ENCODE measurements at places on chromosomes 5 and 9.

- DNase-seq = no peak
Measured at GRCh38 chr5:26948921-26949320, 89.5 kb downstream of the CDH9 start.

- DNase-seq = no peak
Measured at GRCh38 chr9:126295516-126295915, 31.1 kb upstream of the MVB12B start.

GRCh38 chr5:90641528-90641927 is 82.9 kb downstream of the ADGRV1 start:
- no peak for DNase-seq

GRCh38 chr5:78974011-78974410 is 11.1 kb downstream of the ARSB start:
- no peak for DNase-seq

GRCh38 chr5:83471405-83472212 is at the start of gene VCAN:
VCAN (plus strand) TSS chr5:83471744; CDS start chr5:83483519, 11,775 bp downstream.
- DNase-seq = no peak

DNA sequence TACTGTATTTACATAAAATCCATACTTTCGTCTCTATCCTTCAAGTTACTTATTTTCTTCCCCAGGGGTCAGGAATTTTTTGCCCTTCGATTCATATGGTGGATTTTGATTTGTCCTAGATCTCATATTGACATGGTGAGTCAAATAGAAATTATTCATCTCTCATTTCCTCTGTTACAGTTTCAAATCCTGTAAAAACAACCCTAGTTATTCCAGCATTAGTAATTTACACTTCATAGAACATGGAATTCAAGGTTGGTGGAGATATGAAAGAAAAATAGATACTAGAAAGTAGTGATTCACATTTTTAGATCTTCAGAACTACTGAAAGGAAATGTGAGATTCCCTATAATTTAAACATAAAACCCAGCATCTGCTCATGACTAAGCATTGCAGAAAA is 1331.0 kb upstream of the CDH9 start:
- no peak for DNase-seq

DNA sequence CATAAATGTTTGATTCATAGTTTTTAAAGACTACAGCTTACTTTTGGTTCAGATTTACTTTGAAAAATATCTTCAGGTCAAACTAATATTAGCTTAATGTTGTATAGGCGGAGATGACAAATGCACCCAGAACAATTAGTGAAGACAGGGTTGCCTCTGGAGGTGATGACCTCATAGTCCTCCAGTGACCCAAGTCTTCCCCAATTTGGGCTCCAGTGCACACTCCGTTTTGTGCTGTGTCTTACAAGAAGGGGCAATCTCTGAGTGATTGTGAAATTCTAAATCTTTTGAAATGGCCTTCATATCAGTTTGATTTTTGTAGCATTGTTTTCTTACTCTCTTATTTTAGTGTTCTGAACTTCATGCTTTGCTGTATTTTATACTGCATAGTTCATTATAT is 57.6 kb downstream of the DENND4C start:
- no peak for DNase-seq

GRCh38 chr5:137619191-137619870 is 116.6 kb downstream of the KLHL3 start:
- no peak for DNase-seq

DNA sequence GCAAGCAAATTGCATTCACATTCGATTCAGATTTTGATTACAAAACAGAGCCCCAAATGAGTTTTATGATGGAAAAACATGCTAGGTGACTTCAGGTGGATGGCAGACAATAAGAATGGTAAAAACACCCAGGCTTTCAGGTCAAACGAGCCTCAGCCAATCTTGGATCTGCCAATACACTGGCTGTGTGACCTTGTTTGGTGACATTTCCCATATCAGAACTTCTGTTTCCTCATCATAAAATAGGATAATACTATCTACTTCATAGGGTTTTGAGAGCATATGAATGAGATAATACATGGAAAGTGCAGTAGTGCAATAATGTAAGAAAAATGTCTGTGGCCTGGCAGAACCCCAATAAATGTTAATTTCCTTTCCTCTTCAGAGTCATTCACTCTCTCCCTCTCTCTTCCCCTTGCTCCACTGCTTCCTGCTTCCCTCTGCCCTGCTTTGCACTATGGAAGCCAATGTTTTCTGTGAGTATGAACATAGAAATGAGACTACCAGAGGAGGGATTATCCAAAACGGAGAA is 54.7 kb downstream of the SH3RF2 start:
- DNase-seq = no peak

DNA sequence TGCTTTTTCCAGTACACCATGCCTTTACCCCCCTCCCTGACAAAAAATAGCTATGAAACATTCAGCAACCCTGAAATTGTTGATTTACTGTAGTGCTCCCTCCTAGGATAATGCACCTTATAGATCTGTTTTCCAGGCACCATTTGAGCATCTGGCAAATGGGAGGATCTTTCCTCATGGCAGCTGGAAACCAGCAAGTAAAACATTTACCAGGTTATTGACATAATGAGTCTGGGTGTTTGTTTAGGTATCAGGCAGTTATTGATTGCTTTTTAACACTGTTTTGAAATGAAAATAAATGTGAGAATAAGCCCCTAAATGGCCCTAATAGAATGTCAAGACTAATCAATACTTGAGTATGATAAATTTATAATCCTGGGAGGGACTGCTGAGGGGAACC is 57.3 kb upstream of the KLF4 start:
- DNase-seq = no peak

DNA sequence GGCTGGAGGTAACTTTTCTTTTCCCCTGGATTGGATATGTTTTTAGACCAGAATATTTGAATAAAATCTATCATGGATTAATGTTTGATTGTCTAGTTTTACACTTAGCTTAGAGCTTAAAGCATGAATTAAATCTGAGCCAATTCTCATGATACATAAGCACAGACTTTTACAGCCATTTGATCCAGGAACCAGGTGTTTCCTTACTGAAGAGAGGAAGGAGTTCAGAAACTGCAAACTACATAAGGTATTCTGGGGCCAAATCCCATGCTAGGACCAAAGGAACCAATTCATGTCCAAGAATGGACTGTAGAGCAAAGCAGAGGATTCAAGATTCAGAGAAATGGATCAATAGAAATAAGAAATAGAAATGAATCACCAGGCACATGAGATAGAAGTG is 360.4 kb upstream of the ZNF608 start:
- no peak for DNase-seq

GRCh38 chr9:98973576-98973975 is 29.9 kb downstream of the COL15A1 start:
- no peak for DNase-seq

DNA sequence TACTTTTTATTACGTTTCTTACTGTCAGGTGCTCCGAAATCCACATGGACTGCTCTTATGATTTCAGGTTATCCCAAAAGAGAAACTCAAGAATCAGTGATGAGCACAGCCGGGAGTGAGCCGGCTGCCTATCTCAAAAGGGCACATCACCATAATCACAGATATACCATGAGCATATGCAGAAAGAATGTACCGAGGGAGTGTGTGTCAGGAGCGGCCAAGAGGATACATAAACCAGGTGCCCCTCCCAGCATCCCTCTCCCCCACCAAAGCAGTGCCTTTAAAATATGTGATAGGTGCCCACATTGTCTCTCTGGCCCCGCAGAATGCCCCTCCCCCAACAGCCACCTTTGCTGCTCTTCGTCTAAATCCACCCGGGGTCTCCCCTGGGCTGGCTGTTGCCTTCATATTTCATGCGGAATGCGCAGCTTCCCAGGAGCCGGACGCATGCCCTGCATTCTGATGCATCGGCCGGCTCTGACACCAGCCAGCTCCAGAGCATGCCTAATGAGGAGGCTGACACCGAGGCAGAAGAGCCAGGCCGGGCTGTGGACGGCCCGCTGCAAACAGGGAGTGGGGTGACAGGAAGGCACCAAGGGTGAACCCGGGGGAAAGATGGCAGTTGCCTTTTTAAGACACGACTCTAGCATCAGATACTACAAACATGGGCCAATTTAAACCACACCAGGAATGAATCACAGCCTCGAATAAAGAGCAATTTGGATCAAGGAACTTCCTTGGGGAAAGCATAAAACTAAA is 652.3 kb downstream of the BNC2 start:
- DNase-seq = no peak

- DNase-seq = no peak
Measured at GRCh38 chr5:78497573-78498533, 137.4 kb downstream of the SCAMP1 start.

Measured in stimulated activated CD4-positive, alpha-beta T cell treated with anti-CD3 and anti-CD28 coated beads, Interleukin-4, amount 100 ng/mL, for 1 hour (primary cell).